Prostate gland (tissue), 2 donors: ENCODE measurements at places on chromosomes 7 and 10.

- DNase-seq, result no peak
Observed at GRCh38 chr10:36170943-36171501, 528.9 kb upstream of the FZD8 start.

DNA sequence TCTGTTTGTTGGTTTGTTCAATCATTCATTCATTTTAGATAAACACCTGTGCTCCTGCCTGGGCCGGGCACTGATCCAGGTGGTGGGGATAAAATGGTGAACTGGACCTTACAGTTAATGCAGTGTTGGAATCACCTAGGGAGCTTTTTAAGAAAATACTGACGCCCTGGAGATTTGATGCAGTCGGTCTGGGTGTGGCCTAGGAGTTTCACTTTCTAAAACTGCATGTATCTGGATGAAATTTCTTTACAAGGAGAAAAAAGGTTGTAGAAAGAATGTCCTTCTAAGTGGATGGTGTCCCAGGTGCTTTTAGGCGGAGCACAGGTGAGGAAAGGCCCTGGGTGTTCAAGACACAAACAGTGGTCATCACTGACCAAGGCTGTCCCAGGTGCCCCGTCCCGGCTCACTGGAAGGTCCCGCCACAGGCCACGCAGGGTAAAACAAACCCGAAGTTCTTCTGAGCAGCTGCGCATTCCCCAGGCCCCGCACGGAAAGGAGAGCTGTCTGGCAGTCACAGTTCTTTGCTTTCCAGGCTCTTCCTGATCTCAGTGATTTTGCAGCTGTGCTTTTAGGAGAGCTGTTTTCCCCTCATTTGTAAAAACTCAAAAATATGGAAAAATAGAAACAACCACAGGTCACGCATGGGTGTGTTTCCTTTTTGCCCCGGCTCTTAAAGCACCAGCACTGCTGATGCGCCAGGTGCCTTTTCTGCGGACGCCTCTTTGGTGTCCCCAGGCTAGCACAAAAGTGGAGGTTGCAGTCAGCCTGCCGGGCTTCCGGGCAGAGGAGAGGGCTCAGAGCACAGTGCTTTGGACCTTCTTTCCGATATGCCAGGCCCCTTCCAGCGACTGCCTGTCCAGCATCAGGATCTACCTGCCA lies 161.9 kb downstream of the GRK5 start:
- DNase-seq, result no peak

GRCh38 chr10:47262606-47263533 lies 37.1 kb upstream of the GDF10 start:
- no peak for DNase-seq

- no peak for DNase-seq
Observed at GRCh38 chr7:94183289-94183749, 179.2 kb upstream of the BET1 start.

DNA sequence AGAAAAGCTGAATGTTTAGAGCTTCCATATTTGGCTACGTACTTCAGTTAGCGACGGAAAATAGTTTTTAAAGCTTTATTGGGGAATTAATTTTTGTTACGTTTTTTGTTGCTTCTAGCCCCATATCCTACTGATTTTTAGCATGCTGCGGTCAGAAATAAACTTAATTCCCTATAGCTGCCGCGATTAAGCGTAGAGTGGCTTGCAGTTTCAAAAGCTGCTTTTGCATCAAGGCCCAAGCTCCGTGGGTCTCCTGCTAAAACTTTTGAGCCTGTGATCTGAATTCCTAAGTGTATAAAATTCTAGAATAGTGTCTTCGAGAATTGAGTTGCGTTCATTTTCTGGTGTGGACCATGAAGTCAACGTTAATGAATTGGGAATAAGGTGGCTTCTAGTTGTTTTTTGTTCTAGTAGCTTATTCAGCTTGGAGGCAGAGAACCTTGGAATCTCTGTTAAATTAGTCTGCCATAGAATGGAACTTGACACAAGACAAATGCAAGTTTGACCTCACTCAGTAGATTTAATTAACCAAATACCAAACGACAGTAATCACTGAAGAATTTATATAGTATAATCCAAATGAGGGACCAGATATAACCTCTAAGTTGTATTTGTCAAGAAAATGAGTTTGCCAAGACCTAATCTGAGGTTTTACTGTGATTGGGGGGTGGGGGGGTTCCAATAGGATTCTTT lies 977 bp downstream of the CALU start:
- DNase-seq, result no peak

GRCh38 chr7:98085674-98086073 lies 21.0 kb upstream of the LMTK2 start:
- DNase-seq, result peak; percentile 64

- peak; percentile 27 for DNase-seq
Observed at GRCh38 chr7:158828133-158829020, 932 bp downstream of the ESYT2 start.

DNA sequence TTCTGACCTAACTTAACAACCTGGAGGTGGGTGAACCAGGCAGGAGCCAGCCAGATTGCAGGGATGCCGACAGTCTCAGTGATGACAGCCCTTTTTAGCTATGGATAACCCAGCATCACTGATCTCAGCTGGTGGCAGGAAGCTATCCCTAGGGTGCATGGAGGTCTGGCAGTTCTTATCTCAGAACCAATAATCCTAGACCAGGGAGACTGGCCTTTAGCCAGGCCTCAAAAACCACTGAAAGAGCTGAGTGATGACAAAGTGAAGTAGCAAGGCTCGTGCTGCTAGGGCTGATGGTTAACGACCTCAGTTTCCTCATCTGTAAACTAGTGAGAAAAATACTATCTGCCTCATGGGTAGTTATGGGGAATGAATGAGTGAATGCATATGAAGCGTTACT lies 112.5 kb downstream of the RALA start:
- DNase-seq, result no peak

DNA sequence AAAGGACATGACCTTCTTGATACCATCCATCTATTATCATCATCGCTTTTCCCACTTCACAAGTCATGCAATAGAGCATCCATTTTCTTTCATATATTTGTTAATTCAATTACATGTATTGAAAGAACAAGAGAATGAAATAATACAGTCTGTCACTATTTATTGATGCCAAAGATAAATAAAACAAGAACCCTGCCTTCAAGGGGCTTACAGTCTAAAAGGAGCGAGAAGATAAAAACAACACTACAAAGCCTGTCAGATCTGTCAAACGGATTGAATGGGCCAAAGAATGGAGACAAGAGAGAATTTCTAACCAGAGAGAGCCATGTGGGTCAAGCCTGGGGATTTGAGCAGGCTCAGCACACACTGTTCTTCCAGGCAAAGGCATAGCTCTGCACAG lies 15.9 kb downstream of the CPA5 start:
- DNase-seq, result no peak

DNA sequence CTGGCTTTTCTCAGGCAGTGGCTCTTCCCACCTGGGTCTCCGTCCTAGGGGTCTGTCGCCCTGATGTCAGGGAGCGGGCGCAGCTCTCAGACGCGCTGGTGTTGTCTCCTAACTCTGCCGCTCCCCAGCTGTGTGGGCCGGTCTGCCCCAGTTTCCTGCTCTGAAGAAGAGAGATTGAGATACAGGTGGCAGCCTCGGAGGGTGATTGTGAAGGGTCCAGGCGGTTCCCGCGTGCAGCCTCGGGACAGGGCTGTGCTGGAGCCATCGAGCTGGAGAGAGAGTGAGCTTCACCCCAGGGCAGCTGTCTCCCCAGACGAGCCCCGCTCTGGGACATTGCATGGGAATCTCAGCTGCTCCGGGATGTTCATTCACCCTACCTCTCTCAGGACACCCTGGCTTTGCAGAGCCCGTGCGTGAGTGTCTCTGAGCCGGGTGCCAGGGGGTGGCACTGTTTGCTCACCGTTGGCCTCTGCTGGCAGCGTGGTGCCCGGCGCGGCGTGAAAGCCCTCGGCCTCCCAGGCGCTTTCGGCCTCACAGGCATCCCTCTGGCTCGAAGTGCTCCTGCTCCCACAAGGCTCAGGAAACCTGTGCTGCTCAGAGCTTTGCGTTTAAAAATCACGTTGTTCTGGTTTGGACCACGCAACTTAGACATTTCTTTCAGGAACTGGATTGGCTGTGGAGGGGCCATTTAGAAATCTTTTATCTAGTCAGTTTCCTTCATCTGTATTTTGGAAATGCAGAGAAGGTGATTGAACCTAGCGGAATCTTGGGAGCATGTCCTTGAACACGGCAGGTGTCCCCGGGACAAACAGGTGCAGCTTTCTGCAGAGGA lies 33.8 kb upstream of the ZFAND2A start:
- DNase-seq, result peak; percentile 46
